ENCODE measurements at places on chromosomes 6 and 20. TPM values are rescaled to one million over a fixed set of nuclear protein-coding genes. Genes with fewer than 3 reads are reported as not detected.

GRCh38 chr20:51758978-51759544, 9.1 kb downstream of the ATP9A start:
- DNase-seq: no peak

Gene METTL24
- total RNA-seq: 5.8 TPM

- no peak for DNase-seq
These were observed 439.4 kb upstream of the ARID1B start for GRCh38 chr6:156337801-156338200.

Gene MAP3K5
- 8.5 TPM for total RNA-seq

Gene PRKN
- 9.5 TPM for total RNA-seq

- DNase-seq: no peak
These were observed 359.3 kb downstream of the TAF4 start for GRCh38 chr20:61706259-61706961.

DNA sequence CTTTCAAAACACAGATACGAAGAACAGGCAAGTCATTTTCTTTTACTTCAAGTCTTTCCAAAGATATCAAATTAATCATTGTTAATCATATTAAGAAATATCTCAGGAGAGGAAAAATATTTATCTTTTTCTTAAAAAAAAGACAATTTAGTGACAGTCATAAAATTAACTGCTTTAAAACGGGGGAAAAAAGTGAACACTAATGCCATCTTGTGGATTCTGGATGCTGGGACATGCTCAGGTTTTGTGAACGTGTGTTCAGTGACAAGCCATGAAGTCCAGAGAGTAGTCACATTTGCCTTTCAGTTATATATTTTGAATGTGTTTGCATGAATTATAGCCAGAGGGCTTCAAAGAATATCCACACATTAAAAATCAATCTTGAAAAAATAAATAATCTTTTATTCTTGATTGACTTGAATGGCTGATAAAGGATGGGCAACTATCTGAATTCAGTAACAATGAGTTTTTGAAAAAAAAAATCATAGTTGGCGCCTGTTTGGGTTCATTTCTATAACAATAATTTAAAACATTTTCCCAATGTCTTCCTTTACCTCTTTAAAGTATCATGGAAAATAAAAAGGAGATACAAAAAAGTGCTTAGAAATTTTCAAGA, 74.7 kb upstream of the NOX3 start:
- no peak for DNase-seq

Gene RIPOR3
- 4.7 TPM for total RNA-seq

GRCh38 chr6:127967708-127968107, 66.8 kb upstream of the THEMIS start:
- no peak for DNase-seq

DNA sequence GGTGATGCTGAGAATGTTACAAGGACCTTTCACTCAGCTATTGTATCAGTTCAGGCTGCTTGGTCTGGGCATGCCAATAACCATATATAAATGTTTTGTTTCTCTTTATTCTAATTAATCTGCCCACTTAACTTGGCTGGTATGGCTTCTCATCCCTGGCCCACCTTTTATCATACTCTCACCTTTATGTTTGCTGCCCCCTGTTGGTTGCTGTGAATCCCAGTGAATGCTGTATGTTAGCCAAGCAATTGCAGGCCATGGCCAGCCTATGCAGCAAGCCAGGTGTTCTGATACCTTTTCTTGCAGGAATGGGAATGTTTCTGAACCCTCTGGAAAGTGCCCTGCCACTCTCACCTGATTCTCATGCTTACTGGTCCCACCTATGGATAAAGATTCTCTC, 54.6 kb downstream of the PCSK2 start:
- DNase-seq: no peak

Gene SULF2
- 190 TPM for total RNA-seq

DNA sequence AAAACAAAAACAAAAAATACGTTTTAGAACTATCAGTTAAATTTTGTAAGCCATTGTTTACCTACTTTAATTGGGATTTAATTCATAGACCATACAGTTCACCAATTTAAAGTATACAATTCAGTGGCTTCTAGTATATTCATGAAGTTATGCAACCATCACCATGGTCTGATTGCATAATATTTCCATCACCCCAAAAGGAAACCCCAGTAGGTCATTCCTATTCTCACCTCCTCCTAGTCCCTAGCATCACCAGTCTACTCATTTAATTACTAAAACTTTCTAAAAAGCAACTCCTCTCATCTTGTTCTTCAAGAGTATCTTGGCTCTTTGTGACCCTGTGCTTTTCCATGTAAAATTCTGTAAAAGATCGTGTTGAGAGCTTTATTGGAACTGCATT, 60.2 kb downstream of the ASXL1 start:
- no peak for DNase-seq

GRCh38 chr6:89310929-89311328, 4.2 kb downstream of the GABRR2 start:
- DNase-seq: no peak

Gene LY86
- total RNA-seq: 7.8 TPM

DNA sequence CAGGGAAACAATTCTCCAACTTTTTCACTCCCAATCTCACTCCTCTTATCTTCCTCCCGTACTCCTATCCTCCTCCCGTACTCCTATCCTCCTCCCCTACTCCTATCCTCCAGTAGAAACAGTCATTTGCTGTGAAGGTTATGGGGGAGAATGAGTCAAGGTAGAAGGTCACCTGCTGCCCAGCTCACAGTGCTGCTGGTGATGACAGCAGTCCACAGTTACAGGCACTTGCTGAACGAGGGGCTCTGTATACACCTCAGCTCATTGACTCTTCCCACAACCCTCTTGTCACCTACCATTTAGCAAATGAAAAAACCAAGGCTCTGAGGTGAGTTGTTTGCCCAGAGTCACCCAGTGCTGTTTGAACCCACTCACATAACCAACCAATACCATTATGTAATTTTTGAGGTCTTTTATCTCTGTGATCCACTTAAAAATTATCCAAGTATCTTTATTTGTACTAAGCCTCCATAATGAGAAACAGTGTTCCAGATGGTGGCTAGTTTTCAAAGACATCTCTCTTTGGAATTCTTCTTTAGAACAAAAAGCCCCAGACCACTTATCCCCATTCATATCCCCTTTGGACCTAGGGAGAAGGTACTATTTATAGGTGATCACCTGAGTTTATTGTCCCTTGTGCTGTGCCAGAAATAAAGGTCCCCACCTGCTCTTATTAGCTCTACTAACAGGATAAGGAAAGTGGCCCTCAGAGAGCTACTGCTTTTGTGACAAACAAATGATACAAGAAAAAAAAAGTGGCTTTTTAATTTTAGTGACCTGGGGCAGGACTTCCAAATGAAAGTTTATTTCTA, 53.2 kb downstream of the PTPN1 start:
- DNase-seq: no peak

Gene SLC13A3
- 303 TPM for total RNA-seq

Gene FGD2
- total RNA-seq: 6.7 TPM

DNA sequence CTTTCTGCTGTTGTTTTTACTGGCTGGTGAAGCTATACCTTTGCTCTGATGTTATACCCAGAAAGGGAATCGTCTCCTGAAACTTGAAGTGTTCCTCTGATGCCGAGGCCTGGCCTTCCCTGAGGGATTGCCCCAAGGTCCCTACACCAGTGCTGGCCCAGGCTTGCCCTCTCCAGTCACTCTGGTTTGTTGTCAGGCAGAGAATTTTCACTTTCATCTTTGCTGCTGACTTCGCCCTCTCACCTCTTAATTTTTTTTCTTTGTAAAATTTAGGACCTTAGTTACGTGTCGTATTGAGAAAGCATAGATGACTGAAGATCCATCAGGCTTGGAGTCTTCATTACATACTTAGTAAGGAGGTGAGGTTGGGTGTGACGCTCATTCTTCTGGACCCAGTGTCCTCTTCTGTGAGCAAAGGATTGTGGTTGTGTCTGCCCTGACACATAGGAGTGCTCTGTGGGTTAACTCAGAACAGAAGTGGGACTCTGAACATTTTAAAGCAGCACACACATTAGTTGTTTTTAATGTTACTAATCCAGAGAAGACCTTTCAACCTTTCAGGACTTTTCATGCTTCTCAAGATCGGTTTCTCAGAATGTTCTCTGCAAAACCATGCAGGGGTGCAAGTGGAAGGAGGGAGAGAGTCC, 45.4 kb downstream of the TULP4 start:
- no peak for DNase-seq

DNA sequence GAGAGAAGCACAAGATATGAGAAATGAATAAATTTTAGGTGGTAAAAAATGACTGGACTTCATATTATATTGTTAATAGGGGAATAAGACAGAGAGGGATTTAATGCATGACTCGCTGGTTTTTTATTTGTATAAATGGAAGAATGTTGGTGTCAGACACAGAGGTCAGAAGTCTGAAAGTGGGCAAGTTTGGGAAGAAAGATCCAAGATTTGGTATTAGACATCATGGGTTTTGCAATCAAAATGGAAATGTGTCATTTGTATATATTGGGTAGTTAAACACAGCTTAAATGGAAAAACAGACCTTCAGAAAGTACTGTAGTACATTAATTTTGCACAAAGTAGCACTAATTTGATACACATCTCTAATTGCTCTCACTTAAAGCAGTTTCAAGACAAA, 96.2 kb downstream of the EYA4 start:
- no peak for DNase-seq

Gene CPNE5
- 9.6 TPM for total RNA-seq

- no peak for DNase-seq
These were observed 41.6 kb upstream of the TMEM244 start for GRCh38 chr6:129902681-129903080.

GRCh38 chr20:50528129-50528528, 17.9 kb downstream of the PTPN1 start:
- no peak for DNase-seq

DNA sequence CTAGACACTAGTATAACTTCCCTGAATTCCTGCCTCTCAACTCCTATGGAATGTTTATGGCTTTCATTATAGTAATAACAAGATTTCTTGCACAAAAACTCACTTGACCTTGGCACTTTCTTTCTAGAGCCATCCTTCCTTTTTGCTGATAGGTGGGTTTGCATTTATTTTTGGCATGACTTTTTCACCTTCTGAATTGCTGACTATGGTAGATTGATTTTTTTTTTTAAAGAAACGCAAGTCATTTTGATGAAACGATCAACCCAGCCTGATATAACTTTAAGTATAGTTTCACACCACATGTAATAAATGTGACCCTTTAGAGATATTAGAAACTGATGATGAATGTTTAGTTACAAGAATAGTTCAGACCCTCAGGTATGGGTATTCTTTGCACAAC, 61.8 kb downstream of the BMP6 start:
- DNase-seq: no peak

Gene GSTA3
- not detected for total RNA-seq

DNA sequence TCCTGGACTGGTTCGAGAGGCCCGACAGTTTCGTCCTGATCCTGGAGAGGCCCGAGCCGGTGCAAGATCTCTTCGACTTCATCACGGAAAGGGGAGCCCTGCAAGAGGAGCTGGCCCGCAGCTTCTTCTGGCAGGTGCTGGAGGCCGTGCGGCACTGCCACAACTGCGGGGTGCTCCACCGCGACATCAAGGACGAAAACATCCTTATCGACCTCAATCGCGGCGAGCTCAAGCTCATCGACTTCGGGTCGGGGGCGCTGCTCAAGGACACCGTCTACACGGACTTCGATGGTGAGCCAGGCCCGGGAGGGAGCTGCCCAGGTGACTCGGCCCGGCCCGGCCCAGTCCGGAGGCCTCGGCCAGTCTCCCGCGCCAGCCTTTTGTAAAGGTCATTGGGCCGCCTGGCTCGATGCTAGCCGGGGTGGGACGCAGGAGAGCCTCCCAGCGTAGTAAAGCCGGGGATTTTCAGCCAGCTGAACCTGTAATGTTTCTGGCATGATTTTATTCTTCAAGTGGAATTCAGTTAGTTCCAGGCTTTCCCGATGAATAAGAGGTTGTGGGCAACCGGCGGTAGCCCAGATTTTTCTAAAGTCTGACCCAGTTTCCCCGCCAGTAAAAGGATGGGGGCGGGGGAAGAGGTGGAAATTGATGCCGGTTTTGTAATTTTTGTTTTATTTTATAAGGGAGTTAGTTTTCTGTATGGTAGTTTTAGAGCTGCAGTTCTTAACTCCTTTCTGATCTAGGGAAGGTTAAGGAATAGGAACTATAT, 1.4 kb downstream of the PIM1 start:
- DNase-seq: no peak

DNA sequence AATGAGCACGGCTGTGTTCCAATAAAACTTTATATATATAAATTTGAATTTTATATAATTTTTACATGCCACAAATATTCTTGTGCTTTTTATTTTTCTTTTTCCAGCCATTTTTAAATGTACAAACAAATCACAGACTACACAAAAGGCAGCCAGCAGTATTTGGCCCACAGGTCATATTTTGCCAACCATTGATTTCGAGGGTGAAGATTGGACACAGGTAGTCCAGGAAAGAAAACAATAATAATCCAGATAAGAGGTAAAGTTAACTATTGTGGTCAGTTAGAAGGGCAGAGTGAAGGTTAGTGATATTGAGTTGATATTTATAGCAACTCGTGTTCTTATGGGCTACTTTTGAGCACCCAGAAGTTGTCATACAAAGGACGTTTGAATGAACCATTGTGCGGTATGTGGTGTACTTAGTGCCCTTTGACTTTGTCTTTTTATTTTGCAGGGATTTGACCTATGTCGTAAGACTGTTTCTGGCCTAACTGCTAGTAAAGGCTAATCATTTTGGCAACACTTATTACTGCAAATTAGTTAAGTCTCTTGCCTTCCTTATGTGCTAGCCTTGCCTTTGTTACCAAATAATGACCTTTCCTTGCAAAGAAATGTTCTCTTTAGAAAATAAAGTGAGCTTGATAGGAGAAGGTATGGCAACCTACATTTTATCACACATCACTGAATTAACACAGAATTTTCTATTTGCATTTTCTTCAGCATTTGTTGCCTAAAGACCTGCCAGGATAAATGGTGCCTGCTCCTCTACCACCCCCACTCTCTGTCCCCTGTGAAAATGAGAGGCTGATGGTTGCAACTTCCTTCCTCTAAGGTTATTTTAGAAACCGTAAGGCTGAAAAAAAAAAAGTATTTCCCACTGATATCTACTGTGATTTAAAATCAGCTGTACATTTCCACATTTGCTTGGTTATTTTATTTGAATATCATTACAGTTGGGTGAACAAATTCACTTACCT, 493.9 kb upstream of the SOX4 start:
- DNase-seq: no peak

Gene ZBP1
- 0.06 TPM for total RNA-seq

GRCh38 chr20:51388227-51388626, 154.3 kb downstream of the NFATC2 start:
- DNase-seq: no peak

Gene SLC17A1
- total RNA-seq: not detected
